ENCODE measurements at places on chromosomes 16 and 17.
A peak's percentile ranks its signal among the peaks of the same experiment; 100 is the strongest.

DNA sequence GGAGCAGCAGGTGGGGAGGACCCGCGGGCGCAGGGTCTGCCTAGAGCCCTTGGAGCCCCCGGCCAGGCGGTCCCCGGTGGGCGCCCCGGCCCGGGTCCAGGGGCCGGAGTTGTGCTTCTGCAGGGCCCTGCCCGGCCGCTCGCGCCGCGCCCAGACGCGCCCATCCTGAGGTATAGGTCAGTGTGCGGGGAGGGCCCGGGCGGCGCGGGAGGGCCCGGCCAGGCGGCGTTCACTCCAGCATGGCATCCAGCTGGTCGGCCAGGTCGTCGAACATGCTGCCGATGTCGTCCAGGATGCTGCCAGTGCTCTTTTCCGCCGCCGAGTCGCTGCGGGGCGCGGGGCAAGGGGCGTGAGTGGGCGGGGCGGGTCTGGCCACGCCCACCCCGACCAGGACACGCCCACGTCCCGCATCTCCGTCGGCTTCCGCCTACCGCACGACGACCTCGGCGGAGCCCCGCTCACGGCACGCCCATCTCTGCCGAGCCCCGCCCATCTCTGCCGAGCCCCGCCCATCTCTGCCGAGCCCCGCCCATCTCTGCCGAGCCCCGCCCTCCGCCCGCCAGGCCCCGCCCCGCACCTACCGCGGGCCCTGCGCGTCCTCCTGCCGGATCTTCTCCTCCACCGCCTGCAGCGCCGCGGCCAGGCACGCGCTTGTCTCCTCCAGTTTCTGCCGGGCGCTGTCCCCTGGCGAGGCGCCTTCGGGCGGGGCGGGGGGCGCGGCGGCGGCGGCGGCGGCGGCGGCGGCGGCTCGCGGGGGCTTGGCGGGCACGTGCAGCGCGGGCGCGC, 17.9 kb downstream of the CASKIN1 start:
- DNase-seq: no peak

DNA sequence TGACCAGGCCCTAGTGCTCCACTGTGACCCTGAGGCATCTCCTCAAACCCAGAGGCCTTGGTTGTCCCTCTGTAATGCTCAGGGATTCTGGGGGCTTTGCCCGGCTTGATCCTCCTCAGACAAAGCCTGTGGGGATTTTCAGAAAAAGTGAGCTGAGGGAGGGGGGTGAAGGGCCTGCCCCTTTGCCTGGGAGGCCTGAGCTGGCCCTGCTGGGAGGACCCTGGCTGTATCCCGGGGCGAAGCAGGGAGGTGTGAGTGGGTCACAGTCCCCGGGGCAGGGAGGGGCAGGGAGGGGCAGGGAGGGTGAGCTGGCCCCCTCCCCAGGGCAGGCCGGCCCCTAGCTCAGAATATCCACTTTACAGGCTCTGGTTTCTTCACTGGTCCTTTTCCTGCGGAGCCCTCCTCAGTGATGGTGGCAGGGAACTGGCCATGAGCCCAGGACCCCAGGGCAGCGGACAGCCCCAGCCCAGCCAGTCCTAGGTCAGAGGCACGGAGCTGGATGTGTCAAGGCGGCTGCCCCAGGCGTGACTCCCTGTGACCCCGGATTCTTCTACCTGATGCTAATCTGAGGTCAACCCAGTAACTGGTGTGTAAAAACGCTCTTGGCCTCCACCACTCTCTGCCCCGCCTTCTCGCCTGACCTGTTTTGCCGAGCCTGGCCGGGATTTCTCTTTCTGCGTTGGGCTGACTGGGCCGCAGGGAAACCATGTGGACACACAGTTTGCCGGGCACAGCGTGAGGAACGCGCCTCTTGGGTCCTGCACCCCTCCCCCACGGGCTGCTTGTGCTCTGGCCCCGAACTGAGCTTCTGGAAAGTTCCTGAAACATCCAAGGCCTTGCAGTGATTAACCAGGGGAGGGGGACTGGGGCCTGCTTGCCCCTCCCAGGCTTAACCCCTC, 5.8 kb upstream of the FASN start:
- no peak for DNase-seq

GRCh38 chr17:63517825-63518534, 5.2 kb upstream of the KCNH6 start:
- DNase-seq: no peak

DNA sequence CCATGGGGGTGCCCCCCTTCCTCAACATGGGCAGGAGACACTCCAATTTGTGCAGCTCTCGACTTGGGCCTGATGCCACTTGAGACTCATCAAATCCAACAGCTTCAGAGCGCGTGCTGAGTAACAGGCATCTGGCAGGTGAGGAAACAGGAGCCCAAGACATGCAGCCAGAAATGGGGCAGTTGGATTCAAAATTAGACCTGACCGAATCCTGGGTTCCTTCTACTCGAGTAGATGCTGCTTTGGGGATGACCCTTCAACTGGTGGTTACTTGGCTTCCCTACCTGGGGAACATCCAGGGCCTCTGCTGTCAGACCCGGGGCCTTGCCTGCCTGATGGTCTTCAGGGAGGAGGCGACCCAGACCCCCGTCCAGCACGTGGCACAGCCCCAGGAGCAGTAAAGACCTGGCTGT, 488 bp upstream of the NTN3 start:
- DNase-seq: no peak

- DNase-seq: peak; percentile 85
These were observed 12.6 kb upstream of the RNF222 start for GRCh38 chr17:8409966-8410882.

- no peak for DNase-seq
These were observed 259.9 kb upstream of the IRX3 start for GRCh38 chr16:54546521-54546920.

- DNase-seq: no peak
These were observed 59.5 kb upstream of the CDC42EP4 start for GRCh38 chr17:73371285-73371684.

DNA sequence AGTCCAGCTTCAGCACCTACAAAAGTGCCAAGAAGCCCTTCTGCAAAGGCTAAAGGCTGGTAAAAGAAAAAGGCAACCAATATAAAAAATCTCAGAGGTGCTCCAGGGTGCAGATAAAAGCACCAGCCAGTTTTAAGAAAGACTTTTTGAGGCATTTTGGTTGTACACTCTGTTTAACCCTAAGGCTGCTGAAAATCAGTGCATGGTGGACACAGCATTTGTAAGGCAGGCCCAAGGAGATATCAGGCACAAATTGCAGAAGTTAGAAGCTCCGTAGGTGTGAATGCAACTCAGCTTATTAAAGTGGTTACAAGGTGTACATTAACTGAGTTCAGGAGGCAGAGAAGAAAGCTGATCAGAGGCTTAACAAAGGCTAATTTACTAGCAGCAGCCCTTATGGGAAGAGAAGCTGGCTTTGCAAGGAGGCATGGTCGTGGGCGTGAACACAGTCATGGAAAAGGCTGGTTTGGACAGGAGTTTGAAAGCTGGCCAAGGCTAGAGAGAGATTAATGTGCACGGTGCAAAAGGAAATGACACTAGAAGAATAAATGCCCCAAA, 21.1 kb downstream of the ACSM1 start:
- DNase-seq: no peak

DNA sequence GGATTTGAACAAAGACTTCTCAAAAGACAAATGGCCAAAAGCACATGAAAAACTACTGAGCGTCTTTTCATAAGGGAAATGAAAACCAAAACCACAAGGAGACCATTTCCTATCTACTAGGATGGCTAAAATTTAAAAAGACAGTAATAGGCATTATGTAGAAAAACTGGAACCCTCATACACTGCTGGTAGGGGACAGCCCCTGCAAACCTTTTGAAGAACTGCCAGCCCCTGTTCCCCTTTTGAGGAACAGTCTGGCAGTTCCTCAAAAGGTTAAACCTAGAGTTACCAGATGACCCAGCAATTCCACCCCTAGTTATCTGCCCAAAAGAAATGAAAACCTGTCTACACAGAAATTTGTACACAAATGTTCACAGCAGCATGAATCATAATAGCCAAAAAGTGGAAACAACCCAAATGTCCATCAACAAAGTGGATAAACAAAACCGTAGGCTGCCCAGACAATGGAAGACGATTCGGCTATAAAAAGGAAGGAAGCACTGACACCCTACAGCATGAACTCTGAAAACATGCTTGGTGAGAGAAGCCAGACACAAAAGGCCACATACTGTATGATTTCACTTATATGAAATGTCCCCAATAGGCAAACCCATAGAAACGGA, 22.9 kb downstream of the CDIP1 start:
- no peak for DNase-seq

DNA sequence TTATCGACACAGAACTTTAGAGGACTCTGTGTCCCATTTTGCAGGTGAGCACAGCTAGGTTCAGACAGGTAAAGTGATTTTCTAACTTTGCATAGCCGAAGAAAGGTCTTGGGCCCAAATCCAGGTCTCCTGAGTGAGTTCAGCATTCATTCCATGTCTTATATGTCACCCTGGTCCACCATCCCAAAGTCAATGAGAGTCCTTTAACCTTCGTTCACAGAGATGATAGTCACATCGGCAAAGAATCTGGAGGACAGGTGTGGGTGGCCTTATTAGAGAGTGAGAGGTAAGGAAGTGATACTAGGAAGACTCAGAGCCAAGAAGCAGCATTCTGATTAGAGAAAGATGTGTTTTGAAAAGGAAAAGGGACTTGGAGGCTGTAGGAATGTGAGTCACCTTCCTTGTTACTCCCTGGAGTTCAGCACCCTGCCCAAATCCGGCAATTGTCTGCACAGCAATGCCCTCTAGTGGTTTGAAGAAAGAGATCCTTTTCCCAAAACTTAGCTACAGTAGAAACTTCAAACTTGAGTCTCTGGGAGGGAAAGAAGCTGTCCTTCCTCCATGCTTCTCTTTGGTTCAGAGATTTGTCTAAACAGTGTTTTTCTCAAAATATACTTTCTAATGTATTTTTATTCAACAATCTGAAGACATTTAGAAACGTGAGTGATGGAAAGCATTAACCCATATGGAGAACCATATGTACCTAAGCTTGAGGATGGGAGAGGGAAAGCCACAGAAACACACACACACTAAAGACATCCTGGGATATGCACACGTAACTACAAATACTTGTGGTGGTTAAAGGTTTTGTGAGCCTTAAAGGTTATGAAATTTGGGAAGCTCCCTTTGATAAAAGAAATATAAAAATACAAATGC, 96.4 kb upstream of the SHISA6 start:
- DNase-seq: peak; percentile 60

All from SW480 (cell line).